ENCODE measurements at places on chromosomes 13 and 19. TPM values are rescaled to one million over a fixed set of nuclear protein-coding genes. Genes with fewer than 3 reads are reported as not detected.

The OR10H1 gene
- total RNA-seq = not detected

The BRSK1 gene
- total RNA-seq = 5.8 TPM

The HTR2A gene
- total RNA-seq = not detected

The ZNF132 gene
- 2.1 TPM for total RNA-seq

The ZNF546 gene
- total RNA-seq = 2.2 TPM

The CGB1 gene
- total RNA-seq = 2.9 TPM

The ZSWIM4 gene
- total RNA-seq = 4.9 TPM

The ZNF418 gene
- 1.2 TPM for total RNA-seq

Data from bronchus fibroblast of lung (primary cell).